Fibroblast of skin of scalp (primary cell): ENCODE measurements at places on chromosomes 4 and X.

- DNase-seq: peak; percentile 58
Measured at GRCh38 chrX:154490021-154490413, 412 bp downstream of the SLC10A3 start.

GRCh38 chr4:32775049-32775448 is 2054.9 kb downstream of the PCDH7 start:
- DNase-seq: peak; percentile 2

DNA sequence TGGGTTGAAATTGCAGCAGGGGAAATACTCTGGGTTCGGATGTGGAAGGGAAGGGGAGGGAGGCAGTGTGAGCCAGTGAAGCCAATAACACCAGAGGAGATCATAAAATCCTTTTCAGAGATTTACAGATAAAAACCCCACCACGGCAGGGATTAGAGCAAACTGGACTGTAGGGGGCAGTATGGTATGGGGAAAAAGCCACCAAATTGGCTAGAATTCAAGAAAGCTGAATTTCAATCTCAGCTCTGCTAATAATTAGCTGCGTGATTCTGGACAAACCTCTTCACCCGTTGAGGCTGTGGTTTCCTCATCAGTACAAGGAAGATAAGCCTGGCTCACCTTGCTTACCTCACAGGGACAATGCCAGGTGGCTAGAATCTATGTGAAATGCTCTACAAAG is 108.1 kb downstream of the ATG4A start:
- DNase-seq: peak; percentile 33

- no peak for DNase-seq
Measured at GRCh38 chrX:108299704-108300103, 138.5 kb downstream of the COL4A6 start.

DNA sequence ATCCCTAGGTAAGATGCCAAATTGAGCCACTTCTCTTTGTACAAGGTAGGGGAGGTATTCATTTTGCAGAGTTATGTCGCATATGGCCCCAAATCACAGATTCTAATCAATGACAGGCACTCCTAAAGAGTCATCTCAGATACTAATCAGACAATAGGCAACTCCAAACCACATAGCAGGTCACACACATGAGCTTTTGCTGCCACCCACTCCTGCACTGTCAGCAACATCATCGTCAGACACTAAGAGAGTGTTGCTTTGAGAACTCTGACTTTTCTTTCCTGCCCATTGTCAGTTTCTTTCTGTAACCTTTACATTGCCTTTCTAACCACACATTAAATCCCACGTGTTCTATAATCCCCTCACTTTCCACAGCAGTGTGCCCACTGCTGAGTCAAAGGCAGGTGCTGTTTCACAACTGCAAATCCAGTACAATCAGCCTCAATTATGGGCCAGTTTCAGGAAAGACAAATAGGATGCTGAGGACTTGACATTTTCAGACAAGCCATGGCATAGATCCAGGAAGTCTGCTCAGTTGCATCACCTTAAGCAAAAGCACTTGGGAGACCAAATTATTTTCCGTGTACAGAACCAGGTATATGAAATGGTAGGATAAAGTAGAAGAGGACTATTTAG is 23.5 kb downstream of the TMEM31 start:
- no peak for DNase-seq

DNA sequence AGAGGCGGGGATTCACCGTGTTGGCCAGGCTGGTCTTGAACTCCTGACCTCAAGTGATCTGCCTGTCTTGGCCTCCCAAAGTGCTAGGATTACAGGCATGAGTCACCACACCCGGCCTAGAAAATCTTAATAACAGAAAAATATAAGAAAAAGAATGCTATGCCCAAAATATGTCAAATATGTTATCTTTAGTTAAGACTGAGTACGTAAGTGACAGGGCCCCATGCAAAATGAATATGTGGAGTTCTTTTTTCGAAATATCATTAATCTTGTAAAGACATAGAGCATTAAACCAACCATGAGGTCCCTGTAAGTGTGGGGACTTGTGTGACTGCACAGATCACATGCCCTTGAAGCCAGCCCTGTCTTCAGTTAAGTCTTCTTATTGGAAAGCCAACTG is 8.9 kb upstream of the ZNF518B start:
- DNase-seq: peak; percentile 31

DNA sequence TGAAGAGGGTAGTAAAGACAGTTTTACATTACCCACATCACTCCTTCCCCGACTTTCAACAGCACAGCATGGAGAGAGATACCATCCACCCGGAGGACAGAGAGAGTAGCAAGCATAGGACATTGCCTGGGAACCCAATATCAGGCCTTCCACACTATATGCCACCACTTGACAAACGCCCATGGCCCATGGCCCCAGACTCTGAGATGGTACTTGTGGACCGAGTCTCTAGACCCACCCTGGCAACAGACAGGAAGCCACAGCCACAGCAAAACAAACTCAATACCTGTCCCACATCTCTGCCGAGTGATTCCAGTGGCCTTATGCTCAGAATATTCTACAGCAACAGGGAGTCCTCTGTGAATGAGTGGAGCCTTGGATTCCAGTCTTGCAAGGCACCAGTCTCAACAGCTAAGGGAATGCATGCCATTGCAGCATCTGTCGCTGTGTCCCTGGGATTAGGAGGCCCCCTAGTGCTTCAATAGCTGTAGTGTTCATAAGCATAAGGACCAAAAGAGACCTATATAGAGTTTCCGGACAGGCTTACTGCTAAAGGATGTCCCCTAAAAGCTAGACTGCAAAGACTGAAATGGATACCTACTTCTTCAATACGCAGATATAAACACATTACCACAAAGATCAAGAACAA is 14.7 kb upstream of the CT55 start:
- DNase-seq: peak; percentile 39

- DNase-seq: no peak
Measured at GRCh38 chr4:183798301-183799253, 106.5 kb upstream of the STOX2 start.

DNA sequence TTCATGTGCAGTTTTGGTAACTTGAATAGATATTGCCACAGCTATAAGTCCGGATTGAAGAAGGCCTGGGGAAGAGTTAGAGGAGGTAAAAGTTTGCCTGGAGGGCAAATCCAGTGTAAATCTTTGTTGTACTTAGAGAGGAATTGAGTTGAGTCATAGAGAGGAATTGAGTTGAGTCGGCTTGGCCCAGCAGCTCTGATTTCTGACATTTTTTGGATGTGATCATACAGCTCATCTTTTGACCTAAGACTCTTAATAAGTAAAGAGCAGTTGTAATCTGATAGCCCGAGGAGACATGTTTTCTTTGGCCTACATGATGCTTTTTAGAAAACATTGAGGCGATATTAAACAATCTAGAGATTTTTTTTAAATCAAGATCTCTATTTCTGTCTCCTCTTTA is 3.9 kb downstream of the KIT start:
- DNase-seq: peak; percentile 98

DNA sequence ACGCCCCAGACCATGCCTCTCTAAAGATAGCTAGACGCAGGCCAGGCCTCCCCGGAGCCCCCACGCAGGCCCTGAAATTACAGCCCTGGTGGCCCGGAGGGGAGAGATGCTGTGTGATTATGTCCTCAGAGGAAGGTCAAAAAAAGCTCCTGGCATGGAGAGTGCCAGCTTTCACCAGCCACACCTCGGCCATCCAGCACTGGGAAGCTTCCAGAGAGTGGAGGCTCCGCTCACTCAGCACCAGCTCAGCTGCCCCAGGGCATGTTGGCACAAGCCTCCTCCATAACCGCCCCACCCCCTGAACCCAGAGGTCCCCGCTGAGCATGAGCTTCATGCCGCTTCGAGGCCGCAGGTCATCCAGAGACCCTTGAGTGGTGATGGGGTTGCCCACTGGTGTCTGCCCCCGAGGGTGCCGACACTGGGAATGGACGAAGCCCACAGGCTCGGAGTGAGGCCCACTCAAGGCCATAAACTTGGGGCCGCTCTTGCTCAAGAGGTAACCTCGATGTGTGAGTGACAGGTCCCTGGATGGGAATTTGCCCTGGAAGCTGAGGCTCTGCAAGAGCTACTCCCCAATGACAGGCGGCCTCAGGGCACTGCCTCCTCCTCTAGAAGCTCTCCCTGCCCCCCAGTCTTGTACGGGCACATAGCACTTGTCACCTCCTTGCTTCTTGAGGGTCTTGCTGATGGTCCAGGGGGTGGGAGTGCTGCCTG is 4.4 kb upstream of the BGN start:
- DNase-seq: no peak

- no peak for DNase-seq
Measured at GRCh38 chrX:95728446-95728845, 956.2 kb upstream of the DIAPH2 start.

DNA sequence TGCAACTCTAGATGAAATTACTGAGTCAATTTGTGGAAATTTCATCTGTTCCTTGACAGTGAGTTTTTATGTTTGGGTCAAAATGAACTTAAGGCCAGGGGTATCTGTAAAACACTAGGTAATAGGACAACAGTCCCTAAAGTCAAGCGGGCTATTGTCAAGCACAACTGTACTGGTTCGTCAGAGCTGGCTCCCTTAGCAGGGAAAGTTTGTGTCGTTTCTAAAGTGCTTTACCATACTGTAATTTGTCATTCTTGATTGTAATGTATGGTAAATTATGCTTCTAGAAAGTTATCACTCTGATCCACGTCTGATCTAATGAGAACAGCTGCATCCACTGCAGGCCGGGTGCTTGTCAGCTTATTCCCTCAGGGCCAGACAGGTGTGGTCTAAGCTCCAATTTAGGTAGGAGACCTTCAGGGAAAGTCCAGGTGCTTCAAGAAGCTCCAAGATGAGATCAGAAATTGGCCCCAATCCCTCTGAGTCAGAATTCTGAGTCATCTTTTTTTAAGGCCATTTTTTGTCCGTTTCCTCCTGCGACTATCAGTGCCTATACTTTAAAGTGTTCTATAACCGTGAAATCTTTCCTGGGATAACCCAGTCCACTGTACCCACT is 92.2 kb downstream of the PALLD start:
- peak; percentile 65 for DNase-seq

DNA sequence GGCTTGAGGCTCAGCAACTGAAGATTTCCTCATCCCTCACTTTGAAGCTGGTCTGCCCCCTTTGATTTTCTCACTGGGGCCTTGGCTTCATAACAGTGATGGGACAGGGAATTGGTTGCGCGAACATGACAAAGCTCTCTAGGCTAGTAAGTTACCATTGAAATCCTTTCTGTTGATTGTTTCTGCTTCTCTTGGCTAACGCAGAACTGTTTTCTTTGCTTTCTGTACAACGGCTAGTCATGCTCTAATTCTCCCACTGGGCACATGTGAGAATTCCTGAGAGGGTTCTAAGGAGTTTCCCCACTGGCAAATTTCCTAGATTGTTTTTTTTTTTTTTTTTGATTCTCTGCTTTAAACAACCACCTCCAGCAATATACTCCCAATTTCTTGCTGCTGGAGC is 738.6 kb downstream of the PCDH7 start:
- DNase-seq: peak; percentile 2

GRCh38 chrX:66009231-66009845 is 30.5 kb downstream of the VSIG4 start:
- no peak for DNase-seq

GRCh38 chr4:23969635-23970145 is 79.8 kb upstream of the PPARGC1A start:
- peak; percentile 54 for DNase-seq

DNA sequence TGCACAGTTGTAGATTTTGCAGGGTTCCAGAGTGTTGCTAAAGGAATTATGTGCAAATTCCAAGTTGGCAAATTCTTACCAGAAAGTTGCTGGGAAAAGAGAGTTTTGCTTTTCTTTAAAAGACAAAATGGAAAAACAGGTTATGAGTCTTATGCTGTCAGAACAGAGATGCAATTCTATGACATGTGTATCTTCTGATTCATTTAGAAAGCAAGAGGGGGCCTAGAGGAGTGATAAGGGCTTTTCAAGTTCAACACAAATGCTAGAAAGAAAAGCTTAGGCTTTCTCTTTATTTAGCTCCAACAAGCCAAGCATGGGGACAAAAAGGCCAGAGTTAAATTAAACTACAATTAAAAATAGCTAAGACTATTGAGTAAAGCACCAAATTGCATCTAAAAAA is 72.4 kb upstream of the GATB start:
- no peak for DNase-seq

DNA sequence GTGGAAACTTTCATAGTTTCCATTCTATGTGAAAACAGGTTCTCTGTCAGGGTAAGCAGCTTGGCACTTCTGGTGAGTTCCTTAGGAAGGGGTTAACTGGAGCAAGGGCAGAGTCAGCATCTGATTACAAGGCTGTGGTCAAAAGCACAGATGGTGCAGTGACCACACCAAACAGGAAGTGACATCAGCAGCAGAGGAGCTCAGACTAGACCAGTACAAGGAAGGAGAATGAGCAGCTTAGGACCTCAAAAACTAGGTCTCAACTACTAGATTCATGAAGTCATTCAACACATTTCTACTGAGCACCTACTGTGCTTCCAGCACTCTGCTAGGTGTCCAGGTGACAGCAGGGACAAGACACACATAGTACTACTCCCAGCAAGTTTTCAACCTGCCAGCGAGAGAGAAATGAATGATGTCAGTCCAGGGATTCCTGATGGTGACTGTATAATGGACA is 130.2 kb downstream of the AMELX start:
- peak; percentile 52 for DNase-seq

- peak; percentile 75 for DNase-seq
Measured at GRCh38 chr4:126071346-126072333, 756.9 kb downstream of the FAT4 start.

DNA sequence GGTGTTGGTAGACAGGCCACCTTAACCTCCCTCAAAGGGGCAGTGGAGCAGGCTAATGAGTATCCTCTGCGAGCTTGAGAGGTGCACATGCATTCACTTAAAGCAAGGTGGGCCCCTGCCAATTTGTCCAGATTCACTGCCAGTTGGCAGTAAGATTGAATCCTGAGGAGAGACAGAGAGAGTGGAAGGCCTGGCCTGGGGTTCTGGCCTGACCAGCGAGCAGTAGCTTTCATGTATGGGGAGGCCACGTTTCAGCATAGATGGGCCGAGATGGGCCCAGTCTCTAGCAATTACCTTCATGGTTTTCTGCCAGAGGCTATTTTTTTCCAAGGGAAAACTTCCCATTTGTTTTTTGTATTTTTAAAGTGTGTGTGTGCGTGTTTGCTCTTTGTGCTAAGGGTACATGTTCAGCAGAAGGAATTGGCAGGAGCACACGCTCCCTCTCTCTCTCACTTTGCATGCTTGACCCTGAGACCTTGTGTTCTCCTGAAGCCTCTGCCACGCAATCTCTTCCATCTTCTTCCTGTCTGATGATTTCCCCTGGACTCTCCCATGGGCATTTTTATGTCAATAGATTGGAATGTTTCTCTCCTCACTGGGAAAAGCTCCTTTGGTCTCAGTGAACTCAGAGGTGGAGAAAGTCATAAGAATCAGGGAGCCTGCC is 215.8 kb upstream of the SFRP2 start:
- DNase-seq: peak; percentile 86

GRCh38 chr4:52645300-52645699 is 13.8 kb downstream of the USP46 start:
- no peak for DNase-seq

- no peak for DNase-seq
Measured at GRCh38 chr4:48332661-48333060, 8.7 kb upstream of the SLAIN2 start.

DNA sequence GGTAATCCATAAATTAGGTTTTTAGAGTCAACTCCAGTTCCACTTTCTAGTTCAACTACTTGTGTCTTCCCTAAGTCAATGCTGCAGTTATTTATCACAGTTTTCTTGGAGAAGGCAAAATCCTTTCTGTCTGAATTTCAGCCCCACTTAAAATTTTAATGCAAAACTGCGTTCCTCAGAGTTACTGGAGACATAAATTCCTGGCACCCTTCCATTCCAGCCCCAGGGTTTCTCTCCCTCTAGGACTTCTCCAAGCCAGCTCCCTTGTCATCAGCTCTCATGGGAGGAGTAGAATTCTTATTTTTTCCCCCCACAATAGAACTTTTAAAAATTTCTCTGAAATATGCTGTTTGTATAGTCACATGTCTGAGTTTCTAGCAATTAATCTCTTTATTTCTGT is 50.6 kb upstream of the PHOX2B start:
- peak; percentile 7 for DNase-seq
